Glomerular endothelial cell (primary cell): ENCODE measurements at places on chromosomes 1 and 21.

DNA sequence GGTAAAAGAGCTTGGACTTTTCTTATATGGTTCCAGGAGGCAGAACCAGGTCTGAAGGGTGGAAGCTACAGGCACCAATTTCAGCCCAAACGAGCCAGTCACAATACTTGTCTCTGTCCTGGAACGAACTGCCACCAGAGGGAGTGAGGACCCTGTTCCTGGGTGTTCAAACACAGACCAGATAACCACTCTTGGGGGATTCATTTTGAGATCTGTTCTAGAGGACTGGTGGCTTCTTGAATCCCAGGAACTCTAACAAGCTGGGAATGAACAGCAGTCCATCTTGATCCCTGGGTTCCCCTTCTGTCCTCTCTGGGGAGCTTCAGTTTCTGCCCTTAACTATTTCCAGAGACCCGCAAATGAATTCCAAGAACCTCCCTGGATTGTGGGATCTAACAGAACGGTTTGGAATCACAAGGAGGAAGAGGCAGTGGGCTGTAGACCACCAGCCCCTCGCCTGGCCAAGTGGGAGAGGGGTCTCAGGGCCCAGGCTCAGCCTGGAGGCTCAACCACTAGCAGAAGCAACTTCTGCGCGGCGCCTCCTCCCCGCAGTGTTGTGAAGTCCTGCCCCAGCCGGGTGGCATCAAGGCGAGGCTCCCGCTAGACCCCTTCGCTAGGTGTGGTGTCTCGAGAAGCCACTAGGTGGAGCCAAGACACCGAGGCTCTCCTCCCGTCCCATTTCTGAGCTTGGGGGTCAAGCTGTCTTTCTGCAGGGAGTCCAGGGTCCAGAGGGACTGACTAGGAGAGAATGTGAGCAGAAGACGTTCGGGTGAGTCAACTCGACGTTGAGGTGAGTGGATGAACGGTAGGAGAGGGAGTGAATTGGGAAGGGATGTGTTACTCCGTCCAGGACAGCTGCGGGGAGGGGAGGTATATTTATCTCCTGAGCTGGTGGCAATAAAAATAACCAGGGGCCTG is 12.1 kb upstream of the NES start:
- DNase-seq = no peak

DNA sequence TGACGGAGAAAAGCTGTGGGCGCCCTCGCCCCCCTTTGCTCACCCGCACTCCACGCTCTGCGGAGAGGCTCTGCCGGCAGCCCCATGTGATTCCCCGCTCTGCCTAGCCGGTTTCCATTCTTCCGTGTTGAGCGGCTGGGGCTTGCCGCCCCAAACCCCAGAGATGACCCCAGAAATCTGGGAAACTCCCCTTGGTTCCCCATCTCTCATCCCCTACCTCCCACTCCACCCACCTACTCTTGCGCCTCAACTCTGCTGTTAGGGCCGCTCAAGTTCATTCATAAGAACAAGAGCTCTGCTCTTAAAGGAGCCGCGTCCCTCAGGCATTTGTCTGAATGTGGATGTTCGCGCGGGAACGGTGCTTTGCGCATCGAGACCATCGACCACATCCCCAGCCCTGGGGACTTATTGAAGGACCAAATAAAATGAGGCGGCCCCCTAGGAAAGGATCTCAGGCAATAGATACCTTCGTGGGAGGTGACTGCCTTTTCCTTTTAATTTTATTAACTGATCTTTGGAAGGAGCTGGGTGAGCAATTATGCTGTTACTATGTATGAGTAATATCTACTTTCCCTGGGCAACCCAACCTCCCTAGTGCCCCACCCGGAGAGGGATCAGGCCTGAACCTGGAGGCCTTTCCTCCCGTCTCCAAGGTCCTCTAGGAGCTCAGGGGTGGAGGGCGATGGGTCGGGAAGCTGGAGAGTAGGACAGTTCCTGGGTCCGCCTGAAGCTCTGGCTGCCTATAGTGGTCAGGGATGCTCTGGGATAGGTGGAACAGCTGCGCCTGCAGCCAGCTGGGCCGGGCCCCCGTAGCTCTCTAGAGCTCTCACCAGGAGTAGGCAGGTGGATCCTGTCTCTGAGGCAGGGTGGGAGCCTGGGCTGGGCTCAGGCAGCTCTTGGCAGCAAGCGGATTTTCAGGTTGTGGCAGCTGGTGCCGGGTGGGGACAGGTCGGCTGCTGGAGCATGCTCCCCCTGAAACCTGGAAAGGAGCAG is 898 bp downstream of the MFSD2A start:
- no peak for DNase-seq

DNA sequence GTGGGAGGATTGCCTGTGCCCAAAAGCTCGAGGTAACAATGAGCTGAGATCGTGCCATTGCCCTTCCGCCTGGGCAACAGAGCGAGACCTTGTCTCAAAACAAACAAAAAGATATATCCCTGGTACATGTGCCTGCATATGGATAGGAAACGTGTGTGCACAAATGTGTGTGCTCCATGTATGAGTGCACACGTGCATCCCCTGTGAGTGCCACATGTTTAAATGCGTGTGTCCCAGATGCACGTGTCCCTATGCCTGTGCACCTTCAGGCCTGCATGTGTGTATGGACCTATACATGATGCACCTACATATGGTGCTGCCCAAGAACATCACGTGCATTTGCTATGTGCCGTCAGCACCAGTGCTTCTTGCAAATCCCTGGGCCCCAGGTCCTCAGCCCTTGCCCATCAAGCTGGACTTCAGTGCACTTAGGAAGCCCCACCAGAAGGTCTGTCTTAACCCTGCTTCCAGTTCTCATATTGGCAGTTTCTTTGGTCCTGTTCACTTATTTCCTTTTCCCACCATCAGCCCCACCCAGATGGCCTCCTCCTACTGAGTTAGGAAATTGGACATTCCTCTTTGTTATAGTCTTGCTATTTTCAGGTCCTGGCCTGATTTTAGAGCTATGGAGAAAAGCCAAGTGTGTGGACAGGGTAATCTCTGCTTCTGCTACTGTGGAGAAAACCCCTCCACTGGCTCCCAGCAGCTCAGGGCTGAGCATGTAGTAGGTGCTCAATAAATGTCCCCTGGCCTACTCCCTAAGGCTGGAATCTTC is 15.4 kb downstream of the TIE1 start:
- no peak for DNase-seq

DNA sequence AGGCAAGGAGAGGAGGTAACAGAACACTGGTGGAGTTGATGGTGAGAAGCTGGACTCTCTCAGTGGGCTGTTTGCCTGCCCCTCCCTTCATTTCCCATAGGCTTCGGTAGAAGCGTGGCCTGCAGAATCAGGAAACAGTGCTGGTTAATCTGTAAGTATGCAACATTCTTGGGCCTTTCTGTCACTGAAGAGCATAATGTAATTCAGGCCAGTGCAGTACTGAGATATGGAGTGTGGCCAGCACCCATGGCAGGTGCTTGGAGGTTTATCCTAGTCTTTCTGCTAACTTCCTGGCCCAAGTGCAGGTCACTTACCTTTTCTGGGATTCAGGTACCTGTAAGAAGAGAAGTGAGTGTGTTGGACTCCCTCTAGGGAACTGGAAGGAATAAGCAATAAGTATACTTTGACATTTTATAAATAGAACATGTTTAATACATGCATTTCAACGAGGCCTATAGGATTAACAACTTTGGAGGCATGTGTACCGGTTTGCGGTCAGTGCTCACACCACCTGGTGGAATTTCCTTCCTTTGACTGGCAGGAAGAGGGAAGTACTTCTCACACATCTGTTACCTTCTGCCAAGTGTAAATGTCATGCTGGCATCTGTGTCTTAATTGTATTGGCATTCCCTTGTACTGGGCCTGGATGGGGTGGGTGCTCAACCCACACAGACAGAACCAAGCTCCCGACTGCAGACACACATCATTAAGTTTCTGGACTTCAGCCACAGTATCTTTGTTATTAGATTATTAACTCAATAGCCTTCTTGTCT is 105.5 kb downstream of the KIF26B start:
- DNase-seq = no peak

DNA sequence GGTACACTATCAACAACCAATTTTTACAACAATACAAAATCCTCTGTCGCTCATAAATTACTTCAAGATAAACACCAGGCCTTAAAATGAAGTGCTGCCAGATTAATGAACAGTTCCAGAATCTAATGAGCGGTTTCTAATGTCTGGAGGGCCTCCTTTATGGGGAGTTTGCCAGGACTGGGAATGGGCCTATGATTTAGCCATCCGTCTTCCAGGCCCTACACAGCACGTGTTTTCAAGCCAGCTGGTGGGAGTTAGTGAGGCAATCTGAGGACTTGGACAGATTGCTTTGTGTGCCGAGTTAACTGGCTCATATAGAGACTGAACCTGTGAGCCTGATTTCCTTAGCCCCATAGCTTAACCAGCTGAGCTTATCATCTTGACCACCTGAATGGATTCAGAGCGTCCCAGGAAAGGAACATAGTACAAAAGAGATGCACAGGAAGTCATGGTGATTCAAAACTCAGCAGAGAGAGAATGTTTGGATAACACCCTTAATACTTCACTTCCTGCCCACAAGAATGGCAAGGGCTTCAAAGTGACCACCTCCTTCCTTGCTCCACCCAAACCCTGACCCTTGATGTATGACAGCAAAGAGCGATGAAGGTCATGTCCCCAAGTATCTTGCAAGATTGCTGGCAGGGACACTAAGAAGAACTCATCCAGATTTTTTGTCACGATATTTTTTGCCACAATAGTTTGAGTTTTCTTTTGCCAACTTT is 143.5 kb downstream of the SLC30A10 start:
- DNase-seq = no peak

DNA sequence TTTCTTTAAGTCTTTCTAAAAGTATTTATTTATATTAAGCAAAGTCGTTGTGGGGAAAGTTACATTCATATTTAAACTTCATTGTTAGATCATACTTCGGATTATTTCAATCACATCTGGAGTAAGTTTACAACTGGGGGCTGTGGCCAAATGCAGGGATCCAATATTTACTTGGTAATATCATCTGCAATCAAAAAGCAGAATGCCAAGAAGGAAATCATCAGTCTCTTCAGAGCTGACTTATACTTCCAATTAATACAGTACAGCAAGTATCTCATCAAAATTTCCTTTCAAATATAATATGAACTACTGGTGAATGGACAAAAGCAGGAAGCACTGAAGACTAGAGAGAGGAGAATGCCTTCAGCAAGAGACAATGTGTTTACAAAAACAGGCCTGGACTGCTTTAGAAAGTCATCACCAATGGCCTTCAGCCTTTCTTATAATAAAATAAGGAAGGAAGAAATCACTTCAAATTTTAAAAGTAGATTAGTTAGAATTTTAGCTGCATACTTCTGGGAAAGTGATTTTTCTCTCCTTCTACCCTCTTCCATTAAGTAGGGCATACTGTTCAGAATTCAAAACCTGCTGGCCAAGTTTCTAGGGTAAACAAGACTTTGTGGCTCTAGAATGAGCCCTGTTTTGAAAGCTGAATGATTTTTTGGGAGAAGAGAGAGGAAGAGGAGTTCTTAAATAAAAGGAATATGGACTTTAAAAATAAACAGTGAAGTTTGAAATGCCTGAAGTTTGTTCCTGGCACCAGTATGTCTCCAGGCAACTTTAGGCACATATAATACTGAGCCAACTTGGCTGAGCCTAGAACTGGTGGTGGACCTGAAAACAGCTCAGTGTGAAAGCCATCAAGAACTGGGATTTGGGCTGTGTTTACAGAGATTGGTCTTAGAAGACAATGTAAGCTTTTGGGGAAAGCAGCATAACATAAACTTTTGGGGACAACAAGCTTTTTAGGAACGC is 22.2 kb upstream of the MYOC start:
- no peak for DNase-seq

- DNase-seq = no peak
These were observed 18.4 kb downstream of the MTX1 start for GRCh38 chr1:155226910-155227260.

DNA sequence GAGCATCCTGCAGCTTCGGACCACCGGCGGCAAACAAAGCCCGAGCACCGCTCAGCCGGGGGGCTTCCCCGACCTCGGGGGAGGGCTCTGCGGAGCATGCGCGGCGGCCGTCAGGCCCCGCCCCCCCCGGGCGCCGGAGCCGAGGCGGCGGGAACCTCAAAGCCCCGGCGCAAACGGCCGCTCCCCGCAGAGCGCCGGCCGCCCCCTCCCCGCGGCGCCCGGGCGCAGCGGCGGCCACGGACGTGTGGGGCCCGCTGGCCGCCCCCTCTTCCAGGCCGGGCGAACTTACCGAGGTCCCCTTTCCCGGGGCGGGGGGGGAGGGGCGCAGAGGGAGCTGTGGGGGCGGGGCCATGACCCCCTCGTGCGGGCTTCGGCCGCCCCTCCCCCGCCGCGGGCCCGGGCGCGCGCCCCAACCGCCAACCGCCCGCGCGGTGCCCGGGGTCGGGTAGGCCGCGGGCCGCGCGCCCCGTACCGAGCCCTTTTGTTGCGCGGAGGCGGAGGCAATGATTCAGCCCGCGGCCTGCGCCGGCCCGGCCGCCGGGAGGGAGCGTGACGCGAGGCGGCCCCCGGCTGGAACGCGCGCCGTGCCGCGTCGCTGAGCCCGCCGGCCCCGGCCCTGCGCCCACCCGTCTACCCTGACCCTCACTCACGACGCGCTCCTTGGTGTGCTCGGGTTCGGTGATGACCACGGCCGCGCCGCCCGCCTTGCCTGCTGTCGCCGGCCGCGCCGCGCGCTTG is 1.7 kb downstream of the RCC2 start:
- DNase-seq = no peak

DNA sequence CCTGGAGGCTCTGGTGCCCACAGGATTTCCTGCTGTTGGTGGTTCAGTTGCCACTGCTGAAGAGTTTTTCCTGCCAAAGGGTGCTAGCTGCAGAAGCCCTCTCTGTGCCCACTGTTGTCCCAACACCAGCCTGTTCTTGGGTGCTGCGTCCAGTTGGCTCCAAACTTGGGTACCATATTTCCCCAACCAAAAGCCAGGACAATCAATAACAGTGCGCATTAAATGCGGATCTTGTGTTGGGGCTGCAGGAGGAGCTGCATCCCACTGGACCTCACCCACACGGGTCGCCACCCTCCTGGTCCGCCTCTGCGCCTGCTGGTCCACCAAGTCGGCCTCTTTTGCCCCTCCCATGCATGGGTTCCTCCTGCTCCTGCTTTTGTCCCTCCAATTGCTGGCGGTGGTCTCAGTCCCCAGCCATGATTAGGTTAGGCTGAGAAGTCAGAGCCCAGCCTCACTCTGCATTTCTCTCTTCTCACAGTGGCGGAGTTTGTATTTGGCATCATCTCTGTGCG is 9.8 kb downstream of the ABCG1 start:
- DNase-seq = no peak

GRCh38 chr1:3652548-3653285 is 401 bp downstream of the TP73 start:
- no peak for DNase-seq

DNA sequence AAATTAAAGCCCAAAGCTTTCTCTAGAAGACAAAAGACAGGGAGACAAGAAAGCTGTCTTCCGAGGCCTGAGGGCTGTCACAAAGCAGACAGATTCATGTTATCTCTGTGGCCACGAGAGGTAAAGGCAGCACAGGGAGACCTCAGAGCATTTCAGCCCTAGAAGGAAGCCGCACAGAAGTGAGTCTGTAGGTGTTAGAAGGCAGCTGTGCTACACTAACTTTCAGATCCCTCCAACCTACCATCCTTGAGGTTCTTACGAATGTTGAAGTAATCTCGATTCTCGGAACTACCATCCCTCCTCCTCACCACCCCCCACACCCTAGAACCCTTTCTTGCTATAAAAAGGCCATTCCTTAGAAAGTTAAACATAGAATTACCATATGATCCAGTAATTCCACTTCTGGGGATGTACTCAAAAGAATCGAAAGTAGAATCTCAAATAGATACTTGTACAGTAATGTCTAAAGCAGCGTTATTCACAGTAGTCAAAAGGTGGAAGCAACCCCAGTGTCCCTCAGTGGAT is 21.5 kb upstream of the LYST start:
- no peak for DNase-seq
